ENCODE measurements at places on chromosomes 3 and 15.

DNA sequence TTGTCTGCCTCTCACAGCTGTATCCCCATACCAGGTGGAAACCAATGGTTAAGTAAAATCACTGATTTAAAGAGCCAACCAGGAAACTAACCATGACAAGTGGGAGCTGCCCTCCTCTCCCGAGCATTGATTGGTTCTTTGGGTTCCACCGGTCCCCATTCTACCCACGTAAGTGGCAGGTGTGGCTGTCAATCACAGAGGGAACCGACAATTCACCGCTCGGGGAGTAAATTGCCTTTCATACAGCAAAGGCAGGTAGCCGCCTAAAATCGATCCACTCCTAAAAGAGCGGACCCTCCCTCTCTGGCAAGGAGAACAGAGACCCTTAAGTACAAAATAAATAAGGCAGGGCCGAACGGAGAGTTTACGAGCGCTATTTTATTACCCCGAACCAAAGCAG lies 1.2 kb downstream of the ERC2 start:
- DNase-seq: peak; percentile 24

GRCh38 chr3:58628823-58629562 lies 37.6 kb downstream of the FAM3D start:
- DNase-seq: no peak

DNA sequence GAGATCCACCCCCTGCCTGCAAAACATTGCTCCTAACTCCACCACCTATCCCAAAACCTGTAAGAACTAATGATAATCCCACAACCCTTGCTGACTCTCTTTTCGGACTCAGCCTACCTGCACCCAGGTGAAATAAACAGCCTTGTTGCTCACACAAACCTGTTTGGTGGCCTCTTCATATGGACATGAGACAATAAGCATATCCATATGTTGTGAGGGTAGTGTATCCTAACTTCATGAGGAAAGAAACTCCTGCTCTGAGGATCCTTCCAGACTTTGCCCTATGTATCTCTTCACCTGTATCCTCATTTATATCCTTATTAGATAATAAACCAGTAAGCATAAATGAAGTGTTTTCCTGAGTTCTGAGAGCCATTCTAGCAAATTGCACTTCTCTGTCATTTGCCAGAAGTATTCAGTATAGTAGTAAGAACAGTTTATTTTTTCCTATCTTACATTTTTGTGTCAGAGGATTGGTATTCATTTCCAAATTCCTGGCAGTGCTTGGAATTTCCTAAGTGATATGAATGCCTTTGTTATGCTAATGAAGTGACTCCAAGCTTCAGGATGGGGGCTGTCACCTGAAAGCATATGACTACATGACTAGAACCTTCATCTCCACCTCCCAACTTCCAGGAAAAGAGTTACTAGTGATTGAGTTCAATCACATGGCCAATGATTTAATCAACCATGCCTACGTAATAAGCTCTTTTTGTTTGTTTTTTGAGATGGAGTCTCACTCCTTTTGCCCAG lies 30.2 kb downstream of the TTBK2 start:
- no peak for DNase-seq

DNA sequence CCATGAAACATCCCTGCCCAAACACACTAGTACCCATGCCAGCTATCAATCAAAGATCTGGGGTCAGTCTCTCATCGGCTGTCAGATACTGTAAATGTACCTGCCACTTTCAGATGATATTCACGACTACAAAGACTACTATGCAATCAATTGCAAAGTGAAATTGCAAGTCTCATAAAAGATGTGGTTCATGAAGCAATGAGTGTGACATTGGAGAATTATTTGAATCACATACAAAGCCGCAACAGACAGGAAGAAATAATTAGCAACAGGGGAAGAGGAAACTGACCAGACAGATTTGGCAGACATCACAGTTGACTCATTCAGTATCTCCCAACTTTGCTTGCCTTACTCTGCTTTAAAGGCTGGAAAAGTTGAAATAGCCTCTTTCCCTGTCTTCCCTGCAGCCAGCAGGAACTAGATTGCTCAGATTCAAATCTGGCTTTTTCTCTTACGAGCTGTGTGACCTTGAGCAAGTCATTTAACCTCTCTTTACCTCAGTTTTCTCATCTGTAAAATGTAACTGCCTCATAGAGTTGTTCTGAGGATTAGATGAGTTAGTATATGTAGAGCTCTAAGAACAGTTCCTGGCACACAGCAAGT lies 95.7 kb upstream of the C3orf80 start:
- no peak for DNase-seq

- DNase-seq: peak; percentile 49
These were observed 801 bp downstream of the ARHGAP31 start for GRCh38 chr3:119294696-119295671.

GRCh38 chr15:22887157-22887951 lies 48.9 kb downstream of the NIPA2 start:
- peak; percentile 16 for DNase-seq

DNA sequence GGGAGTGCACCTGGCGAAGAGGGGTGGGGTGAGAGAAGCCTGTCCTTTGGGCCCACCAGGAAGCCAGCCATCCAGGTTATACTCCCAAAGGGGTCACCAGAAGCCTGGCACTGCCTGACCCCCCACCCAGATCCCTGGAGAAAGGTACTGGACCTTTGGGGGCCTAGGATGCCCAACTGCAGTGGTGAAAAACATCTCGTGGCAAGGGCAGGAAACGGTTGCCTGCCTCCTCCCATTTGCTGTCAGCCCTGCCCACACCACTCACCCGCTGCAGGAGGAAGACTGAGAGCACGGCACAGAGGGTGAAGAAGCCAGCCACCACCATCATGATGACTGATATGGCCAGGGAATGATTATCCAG lies 2.2 kb upstream of the ULK3 start:
- no peak for DNase-seq

DNA sequence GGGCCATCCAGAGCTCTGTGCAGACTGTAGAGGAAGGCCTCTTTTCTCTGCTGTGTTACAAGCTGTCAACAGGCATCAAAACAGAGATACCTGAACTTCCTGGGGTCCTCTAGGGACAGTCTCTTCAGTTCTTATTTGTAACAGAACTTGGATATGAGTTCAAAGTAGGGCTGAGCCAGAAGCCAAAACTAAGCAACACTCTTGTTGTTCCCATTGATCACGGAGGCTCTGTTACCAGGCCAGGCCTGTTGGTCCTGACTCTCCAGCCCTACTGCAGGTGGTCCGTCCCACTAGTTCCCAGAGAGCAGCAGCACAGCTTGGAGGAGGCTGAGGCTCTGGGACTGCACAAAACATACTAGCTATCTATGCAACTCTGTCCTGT lies 13.1 kb upstream of the AHSG start:
- no peak for DNase-seq

DNA sequence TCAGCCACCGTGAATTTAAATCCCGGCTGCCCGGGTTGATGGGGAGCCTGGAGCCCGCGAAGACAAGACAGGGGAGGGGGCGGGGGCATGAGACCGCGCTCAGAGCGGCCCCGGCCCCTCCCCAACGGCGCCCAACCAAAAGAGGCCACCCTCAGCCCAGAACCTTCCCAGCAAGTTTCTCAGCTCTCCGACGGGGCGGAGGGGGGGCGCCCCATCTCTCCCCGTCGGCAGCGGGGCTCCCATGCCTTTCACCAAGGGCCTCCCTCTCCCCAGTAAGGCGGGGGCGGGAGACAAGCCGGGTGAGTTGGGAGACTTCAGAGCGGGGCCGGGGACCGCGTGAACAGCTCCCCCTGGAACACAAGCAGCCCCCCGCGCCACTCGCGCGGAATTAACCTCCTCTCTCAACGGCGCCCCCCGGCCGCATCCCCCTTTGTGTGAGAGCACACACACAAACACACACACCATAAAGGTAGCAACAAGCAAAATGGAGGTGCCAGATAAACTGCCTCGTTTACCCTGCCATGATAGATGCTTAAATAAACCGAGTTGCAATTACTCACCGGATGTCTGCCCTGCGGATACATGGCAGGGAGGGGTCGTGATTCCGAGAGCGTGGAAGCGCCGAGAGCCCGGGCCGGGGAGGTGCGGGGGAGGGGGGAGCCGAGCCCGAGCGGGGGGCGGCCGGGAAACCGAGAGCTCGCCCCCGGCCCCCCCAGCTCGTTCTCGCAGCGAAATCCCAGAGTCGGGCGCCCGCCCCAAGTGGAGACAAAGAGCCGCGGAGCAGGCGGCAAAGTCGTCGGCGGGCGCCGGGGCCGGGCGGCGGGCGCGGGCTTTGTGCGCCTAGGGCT lies 1.3 kb downstream of the TLE3 start:
- DNase-seq: peak; percentile 76

- DNase-seq: no peak
These were observed 33.4 kb downstream of the AQP9 start for GRCh38 chr15:58171476-58172061.

GRCh38 chr3:81716870-81717509 lies 44.5 kb downstream of the GBE1 start:
- DNase-seq: no peak

DNA sequence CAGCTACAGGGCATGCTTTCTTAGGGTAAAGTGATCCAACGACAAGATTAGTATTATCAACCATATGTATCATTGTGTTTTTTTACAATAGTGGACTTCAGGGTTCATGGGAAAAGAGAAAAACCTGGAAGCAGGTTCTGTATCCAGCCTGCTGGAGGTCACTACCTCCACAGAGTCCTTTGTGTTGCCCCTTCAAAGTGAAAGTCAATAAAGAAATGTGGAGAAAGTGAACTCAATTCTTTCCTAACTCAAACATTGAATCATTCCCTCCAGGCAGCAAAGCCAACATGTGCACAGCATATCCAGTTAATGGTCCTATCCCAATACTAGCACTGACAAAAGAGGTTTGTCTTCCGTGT lies 45.4 kb downstream of the FGF7 start:
- DNase-seq: no peak

DNA sequence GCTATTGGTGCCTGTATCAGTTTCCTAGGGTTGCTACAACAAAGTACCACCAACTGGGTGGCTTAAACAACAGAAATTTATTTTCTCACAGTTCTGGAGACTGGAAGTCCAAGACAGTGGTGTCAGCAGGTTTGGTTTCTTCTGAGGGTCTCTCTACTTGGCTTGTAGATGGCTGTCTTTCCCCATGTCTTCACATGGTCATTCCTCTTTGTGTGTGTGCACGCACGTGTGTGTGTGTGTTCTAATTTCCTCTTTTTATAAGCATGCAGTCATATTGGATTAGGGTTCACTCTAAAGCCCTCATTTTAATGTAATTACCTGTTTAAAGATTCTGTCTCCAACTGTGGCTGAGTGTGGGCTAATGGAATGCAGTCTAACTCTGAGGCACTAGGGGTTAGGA lies 182.5 kb downstream of the SPATA16 start:
- DNase-seq: no peak

DNA sequence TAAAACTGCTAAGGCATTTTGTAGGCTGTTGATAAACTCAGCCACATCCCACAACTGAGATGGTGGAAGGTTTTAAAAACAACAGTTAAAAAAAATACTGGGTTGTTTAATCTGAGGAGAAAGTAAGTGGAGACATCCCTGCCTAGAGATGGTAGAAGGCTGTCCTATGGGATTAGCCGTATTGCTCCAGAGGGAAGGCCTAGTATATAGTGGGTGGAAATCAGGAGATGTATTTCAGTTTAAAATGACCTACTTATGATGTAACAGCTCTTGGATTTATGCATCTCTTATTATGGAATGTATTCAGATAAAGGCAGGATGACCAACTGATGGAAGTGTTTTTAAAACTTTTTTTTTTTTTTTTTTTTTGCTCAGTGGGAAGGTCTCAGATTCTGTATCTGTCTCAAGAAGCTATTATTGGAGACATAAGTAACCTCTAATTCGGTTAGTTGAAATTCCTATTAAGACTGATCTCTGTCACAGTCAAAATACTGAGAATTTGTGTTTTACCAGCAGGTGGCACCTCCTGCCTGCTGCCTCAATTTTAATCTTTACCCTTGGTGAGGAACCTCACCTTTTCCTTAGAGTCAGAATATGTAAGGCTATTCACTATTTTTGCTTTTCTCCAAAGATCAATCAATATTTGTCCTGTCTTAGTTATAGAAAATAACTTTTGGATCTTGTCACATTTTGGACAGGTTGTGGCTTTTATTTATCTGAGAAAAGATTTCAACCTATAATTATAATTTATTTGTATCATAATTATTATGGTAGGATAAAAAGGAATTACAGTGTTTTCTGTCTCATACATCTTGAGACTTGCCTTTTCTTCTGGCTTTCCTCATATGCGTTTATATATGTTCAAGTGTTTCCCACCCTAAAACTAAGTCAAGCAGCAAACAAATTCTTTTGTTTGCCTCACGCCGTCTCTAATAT lies 63.0 kb downstream of the VPS8 start:
- peak; percentile 58 for DNase-seq

GRCh38 chr3:150333477-150333876 lies 74.6 kb upstream of the TSC22D2 start:
- DNase-seq: no peak

DNA sequence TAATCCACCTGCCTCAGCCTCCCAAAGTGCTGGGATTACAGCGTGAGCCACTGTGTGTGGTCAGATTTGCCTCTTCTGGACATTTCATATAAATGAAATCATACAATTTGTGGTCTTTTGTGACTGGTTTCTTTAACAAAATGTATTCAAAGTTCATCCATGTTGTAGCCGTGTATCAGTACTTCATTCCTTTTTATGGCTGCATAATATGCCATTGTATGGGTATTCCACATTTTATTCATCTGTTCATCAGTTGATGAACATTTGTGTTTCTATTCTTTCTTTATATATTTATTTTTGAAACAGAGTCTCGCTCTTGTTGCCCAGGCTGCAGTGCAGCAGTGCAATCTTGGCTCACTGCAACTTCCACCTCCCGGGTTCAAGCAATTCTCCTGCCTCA lies 25.8 kb downstream of the WDR76 start:
- DNase-seq: no peak

GRCh38 chr15:71807125-71807629 lies 3.2 kb upstream of the NR2E3 start:
- DNase-seq: no peak

DNA sequence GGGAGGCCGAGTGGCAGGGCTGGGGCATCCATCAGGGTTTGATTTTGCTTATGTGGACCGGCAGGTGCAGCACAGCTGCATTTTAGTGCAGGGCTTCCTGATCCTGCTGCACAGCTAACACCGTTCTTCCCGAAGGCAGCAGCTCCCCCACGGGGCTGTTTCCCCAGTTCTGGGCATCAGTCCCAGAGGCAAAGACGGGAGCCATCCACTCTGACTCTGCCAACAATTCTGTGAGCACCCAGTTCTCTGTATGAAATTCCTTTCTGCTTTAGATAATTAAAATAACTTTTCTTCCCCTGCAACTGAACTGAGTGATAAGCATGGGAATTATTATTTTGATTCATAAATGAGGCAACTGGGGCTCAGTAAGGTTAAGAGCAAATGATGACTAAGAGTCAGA lies 262.9 kb upstream of the ATP10A start:
- DNase-seq: no peak

DNA sequence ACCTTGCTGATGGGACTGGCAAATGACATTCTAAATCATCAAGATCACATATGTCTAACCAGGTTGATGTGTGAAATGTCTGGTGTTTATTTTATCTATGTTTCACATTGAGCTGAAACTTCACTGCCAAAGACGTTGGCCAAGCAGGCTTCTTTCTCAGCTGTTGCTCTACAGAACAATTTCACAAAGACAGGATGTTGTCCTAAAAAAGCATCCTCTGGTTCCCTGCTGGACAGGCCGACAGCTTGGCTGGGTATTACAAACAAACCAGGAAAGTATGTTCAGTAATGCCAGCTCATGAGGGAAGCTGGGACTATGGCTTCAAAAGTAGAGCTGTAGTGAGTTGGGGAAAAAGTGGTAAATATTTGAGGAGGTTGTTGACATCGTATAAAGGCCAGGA lies 179.4 kb downstream of the FAM43A start:
- DNase-seq: no peak

- no peak for DNase-seq
These were observed 534.5 kb upstream of the KCNMB2 start for GRCh38 chr3:178001670-178002101.
